Hepatocyte (in vitro differentiated cells): ENCODE measurements at places on chromosomes 1 and 21. TPM values are rescaled to one million over a fixed set of nuclear protein-coding genes. Genes with fewer than 3 reads are reported as not detected.

DNA sequence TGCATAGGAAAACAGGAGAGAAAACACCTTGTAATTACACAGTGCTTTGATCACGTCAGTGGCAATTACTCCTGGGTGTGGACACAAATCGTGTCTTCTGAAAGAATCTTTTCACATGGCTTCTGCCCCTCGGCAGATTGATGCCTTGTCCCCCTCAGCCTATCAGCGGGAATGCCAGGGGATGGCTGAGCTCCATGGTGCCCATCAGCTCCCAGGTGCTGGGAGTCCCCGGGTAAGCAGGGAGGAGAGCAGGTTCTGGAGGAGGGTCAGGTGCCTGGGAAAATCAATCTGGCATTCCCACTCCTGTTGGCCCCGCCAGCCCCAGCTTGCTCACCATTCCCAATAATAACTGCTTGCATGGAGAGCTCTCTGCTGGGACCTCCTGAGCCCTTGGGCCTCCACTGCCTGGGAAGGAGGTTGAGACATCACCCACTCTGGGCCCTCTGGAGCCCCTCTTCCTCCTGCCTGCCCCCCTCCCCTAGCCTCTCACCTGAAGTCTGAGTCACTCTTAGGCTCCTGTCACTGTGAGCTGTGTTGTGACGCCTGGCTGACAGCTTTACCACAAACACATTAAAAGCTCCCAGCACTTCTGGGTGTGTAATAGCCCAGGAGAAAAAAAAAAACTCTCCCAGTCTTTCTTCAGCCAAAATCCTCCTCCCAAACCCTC, 4.9 kb downstream of the CAMK2N1 start:
- H3K36me3 ChIP-seq = no peaks in the 10 kb centered on the region
- H3K27ac ChIP-seq = peak overlapping the region; percentile 95
- no peak overlapping the region for H3K4me3 ChIP-seq

DNA sequence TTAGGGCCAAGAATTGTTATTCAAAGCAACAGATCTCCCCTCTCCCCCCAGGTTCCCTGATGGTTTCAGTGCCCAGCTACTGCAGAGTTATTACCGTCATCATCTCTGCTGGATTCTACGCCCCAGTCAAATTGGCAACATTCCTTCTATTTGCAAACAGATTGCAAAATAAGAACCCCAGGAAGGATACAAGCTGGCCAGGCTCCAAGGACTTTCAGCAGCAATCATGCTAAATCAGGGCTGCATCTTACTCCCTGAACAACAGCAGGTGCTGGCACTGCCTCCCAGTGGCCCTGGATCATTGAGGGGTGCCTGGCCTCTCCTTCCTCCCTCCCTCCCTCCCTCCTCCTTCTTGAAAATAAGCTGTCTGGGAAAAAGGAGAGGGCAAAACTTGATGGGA, 521.6 kb upstream of the BEND5 start:
- DNase-seq = no peak
- no peak overlapping the region for H3K27ac ChIP-seq
- H3K27me3 ChIP-seq = no peaks in the 10 kb centered on the region
- no peaks in the 10 kb centered on the region for H3K36me3 ChIP-seq
- no peaks in the 10 kb centered on the region for H3K4me1 ChIP-seq

DNA sequence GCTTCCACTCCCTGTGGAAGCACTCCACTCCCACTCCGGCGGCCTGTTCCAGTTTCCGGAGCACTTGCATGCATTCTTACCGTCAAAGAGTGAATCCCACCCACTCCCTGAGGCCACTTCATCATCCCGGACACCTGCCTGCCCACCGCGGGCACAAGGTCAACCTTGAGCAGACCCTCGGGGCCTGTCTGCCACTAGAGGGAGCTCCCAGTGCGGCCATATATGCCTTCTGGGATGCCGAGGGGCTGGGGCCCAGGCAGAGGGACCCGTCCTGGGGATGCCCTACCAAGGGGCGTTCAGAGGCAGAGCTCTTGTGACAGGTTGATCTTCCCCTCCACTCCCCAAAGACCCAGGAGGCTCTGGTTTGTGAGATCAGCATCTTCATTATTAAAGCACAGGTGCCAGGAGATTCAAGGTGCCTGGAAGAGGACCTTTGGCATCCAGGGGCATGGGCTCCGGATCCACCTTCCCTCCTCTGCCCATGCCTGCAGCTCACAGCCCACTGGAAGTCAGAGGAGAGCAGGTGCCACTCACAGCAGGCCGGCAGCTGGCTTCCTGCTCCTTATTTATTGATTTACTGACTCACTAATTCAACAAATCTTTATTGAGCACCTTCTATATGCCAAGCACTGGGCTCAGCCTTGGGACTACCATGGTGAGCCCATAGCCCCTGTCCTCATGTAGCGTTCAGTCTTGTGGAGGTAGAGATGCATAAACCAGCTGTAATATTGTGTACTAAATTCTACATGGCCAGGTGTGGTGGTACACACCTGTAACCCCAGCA, 47.3 kb downstream of the UBIAD1 start:
- DNase-seq = peak; percentile 45
- no peak overlapping the region for H3K4me3 ChIP-seq
- H3K27ac ChIP-seq = no peak overlapping the region

DNA sequence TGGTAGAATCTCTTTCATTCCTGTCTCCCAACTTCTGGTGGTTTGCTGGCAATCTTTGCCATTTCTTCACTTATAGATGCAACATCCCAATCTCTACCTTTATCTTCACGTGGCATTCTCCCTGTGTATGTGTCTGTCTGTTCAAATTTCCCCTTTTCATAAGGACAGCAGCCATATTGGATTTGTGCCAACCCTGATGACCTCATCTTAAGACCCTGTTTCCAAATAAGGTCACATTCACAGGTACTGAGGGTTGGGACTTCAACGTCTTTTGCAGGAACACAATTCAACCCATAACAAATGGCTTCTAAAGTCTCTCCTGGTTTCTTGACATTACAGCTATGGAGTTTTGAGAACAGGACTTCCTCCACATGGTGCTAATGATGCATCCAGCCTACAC, 84.5 kb upstream of the OLIG2 start:
- no peak overlapping the region for H3K27ac ChIP-seq
- peaks cover 5% of the 10 kb centered on the region for H3K27me3 ChIP-seq
- DNase-seq = no peak
- no peaks in the 10 kb centered on the region for H3K36me3 ChIP-seq
- H3K4me1 ChIP-seq = no peaks in the 10 kb centered on the region

AIRE gene
- total RNA-seq = 1.00 and 1.3 TPM in 2 replicates

GRCh38 chr1:183753464-183753891, 51.4 kb upstream of the RGL1 start:
- no peak overlapping the region for H3K4me3 ChIP-seq
- H3K4me1 ChIP-seq = no peaks in the 10 kb centered on the region

DNA sequence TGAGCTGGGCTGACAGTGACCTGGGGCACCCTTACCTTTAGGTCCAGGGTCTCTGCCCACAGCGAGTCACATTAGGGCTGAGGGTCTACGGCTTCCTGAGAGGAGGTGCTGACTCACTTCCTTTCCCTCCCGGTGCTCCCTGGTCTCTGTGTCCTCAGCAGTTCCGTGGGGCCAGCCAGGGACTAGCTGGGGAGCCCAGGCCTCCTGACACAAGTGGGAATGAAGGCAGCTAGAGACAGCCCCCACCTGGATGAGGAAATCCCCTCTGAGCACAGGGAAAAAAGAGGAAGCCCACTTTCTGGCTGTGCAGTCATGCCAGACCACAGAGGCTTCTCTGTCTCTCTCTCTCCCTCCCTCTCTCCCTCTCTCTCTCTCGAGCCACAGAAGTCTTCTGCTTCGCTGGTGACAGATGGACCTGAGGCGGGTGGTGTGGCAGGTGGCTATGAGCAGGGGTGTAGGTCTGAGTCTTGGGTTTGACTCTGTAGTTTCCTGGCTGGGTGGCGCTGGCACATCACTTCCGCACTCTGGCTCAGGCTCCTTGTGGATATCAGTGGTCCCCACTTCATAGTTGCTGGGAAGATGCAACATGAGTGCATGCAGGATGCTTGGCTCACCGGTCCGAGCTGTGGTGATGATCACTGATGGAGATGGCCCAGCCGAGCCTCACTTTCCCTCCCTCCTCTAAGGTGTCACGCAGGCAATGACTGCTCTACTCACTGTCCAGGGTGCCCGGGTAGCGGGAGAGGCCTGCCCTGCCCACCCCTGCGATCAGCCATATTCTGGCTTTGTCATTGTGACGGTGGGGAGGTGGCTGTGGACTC, 3.5 kb downstream of the SLC66A1 start:
- H3K27ac ChIP-seq = no peak overlapping the region
- H3K4me3 ChIP-seq = no peak overlapping the region
- H3K36me3 ChIP-seq = no peaks in the 10 kb centered on the region

DNA sequence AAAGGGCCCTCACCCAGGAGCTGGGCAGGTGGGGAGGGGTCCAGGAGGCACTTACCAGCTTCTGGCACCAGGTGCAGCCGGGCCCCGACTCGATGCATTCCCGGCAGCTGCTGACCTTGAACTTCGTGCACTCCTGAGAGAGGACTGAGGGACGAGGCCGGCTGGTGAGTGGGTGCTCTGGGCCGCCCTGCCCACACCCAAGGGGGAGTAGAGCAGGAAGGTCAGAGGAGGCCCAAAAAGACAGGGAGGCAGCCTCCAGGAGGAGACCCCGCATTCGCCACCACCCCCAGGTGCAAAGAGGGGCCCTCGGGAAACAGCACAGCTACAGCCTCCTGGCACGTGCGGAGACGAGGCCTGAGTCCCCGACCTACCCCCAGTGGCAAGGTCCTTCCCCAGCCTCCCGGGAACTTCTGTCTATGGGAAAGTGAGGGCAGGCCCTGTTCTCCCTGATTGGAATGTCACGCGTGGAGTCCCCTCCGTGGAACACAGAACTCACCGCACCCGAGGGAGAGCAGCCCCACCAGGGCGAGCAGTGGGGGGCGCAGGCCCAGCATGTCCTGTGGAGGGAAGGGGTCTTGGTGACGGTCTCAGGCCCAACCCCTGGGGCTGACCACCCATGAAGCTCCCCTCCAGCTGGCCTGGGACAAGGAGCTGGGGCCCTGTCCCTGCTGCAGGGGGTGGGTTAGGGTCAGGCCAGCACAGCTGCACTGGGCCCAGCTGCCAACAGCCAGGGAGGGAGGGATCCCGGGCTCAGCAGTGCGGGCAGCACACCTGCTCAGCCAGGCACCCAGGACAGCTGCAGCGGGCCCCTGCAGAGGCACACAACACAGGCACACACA, 10.3 kb downstream of the ITGB2 start:
- no peak overlapping the region for H3K4me3 ChIP-seq
- peaks cover 5% of the 10 kb centered on the region for H3K4me1 ChIP-seq
- H3K27ac ChIP-seq = no peak overlapping the region
- H3K27me3 ChIP-seq = peaks cover 4% of the 10 kb centered on the region
- no peaks in the 10 kb centered on the region for H3K36me3 ChIP-seq
- no peak for DNase-seq

GRCh38 chr1:91725989-91726721, 159.8 kb downstream of the TGFBR3 start:
- H3K27ac ChIP-seq = peak overlapping the region; percentile 63
- no peaks in the 10 kb centered on the region for H3K27me3 ChIP-seq
- no peak overlapping the region for H3K4me3 ChIP-seq
- peak; percentile 27 for DNase-seq
- peaks cover 10% of the 10 kb centered on the region for H3K4me1 ChIP-seq

GRCh38 chr21:20631633-20632032, 366.6 kb upstream of the NCAM2 start:
- H3K27me3 ChIP-seq = no peaks in the 10 kb centered on the region
- H3K4me1 ChIP-seq = no peaks in the 10 kb centered on the region
- no peaks in the 10 kb centered on the region for H3K36me3 ChIP-seq
- DNase-seq = no peak
- no peak overlapping the region for H3K27ac ChIP-seq

GRCh38 chr21:35932232-35932911, 128.0 kb downstream of the SETD4 start:
- H3K27me3 ChIP-seq = no peaks in the 10 kb centered on the region
- no peaks in the 10 kb centered on the region for H3K36me3 ChIP-seq
- H3K27ac ChIP-seq = peak overlapping the region; percentile 56
- DNase-seq = peak; percentile 79

DNASE2B gene
- 0.68 TPM in 1 of 2 replicates, not detected in the other for total RNA-seq

- no peak for DNase-seq
- H3K4me1 ChIP-seq = no peaks in the 10 kb centered on the region
- no peak overlapping the region for H3K4me3 ChIP-seq
- H3K27me3 ChIP-seq = no peaks in the 10 kb centered on the region
- no peaks in the 10 kb centered on the region for H3K36me3 ChIP-seq
Measured at GRCh38 chr1:239125893-239126292, 260.5 kb upstream of the CHRM3 start.

- no peaks in the 10 kb centered on the region for H3K36me3 ChIP-seq
- peak; percentile 52 for DNase-seq
- H3K4me3 ChIP-seq = no peak overlapping the region
- no peaks in the 10 kb centered on the region for H3K4me1 ChIP-seq
Measured at GRCh38 chr1:37038227-37039093, 4.1 kb upstream of the GRIK3 start.

DNA sequence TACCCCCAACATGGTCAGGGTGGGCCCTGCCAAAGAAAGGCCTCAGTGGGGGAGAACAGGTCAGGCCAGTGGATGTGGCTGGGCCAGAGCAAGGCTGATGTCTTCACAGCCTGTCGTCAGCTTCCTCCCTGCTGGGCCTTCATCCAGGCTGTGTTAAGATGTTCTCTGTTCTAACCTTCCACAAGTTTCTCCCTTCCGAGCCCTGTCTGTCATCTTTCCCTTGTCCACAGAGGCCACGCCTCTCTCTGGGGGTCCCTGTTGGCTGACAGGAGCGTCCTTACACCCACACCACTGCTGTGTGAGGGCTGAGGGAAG, 36.2 kb downstream of the SIM2 start:
- no peak for DNase-seq
- H3K36me3 ChIP-seq = no peaks in the 10 kb centered on the region
- no peaks in the 10 kb centered on the region for H3K4me1 ChIP-seq

- peaks cover 10% of the 10 kb centered on the region for H3K4me1 ChIP-seq
- no peaks in the 10 kb centered on the region for H3K27me3 ChIP-seq
- no peak overlapping the region for H3K27ac ChIP-seq
- DNase-seq = no peak
- no peaks in the 10 kb centered on the region for H3K36me3 ChIP-seq
- H3K4me3 ChIP-seq = no peak overlapping the region
Measured at GRCh38 chr1:42847721-42848460, 1.5 kb downstream of the ZNF691 start.

GRCh38 chr1:179128520-179128919, 46.6 kb downstream of the TOR3A start:
- no peak overlapping the region for H3K4me3 ChIP-seq
- H3K27me3 ChIP-seq = no peaks in the 10 kb centered on the region
- no peak overlapping the region for H3K27ac ChIP-seq

PLEKHN1 gene
- total RNA-seq = 0.60 and 0.72 TPM in 2 replicates

DNA sequence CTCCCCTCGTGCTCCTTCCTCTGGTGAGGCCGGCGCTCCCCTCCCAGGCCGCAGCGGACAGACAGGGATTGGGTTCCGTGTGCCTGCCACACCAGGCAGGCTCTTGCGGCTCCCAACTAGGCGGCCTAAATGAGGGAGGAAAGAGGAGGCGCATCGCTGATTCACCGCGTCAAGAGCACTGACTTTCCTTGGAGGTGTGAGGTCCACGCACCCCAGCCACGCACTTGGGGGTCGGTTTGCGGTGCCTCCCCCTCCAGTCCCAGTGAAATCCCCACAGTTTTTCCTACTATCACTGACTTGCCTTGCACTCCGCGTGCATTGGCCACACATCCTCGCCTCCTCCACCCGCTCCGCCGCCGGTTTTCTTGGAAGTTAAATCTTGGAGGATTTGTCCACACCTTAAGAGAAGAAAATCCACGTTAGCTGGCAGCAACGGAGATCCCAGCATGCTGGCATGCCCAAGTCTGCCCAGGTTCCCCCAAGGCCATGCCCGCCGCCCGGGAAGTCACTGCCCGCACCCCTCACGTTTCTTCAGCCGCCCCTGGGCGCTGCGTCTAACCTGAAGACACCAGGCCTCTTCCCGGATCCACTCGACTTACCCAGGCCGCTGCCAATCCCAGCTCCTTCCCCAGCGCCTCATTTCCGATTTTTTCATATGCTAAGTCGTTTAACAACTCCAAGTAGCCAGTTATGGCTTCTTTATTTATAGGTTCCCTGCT, 1.1 kb upstream of the FOXD3 start:
- H3K4me1 ChIP-seq = peaks cover 24% of the 10 kb centered on the region
- no peak overlapping the region for H3K27ac ChIP-seq
- H3K4me3 ChIP-seq = no peak overlapping the region
- no peak for DNase-seq
